ENCODE measurements at places on chromosomes 6 and 20. TPM values are rescaled to one million over a fixed set of nuclear protein-coding genes. Genes with fewer than 3 reads are reported as not detected.

GRCh38 chr6:128099571-128100197, 198.8 kb upstream of the THEMIS start:
- no peak for DNase-seq

DNA sequence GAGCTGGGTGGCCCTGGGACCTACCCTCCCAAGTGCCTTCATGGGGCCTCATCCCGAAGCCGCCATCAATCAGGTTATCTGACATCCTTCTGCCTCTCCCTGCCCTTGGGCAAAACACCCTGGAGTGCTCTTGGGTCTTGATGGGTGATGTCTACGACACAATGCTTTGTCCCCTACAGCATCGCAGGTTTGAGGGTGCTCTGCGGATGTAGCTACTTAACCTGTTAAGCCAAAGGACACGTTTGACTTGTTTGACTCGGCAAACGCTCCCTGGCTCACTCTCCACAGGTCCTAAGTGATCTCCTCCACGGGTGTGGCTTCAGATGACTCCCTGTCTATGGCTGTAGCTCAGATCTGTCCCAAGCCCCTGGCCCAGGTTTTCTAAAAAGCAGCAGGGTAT, 35.6 kb downstream of the TBC1D7 start:
- DNase-seq = no peak

- peak; percentile 44 for DNase-seq
Observed at GRCh38 chr20:23117738-23118137, 31.6 kb upstream of the CD93 start.

GRCh38 chr6:13419422-13420195, 67.8 kb downstream of the GFOD1 start:
- no peak for DNase-seq

DNA sequence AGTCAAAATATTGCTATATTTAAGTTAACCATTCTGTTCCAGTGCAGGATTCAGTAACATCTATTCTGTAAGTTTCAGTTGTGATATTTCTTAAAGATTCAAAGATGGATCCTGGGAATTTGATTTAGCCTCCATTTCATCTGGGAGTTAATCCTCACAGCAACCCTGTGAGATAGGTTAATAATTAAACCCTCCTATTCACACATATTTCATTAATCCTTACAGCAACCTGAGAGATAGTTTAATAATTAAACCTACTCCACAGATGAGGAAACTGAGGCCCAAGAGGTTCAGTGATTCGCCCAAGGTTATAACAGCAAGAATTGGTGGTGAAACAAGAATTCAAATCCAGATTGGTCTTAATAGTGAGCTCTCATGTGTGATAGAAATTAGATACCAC, 10.9 kb upstream of the ZBTB2 start:
- DNase-seq = no peak

GRCh38 chr6:149468179-149468578, 16.6 kb downstream of the ZC3H12D start:
- DNase-seq = no peak

- no peak for DNase-seq
Observed at GRCh38 chr6:134623401-134623800, 305.5 kb upstream of the SGK1 start.

DNA sequence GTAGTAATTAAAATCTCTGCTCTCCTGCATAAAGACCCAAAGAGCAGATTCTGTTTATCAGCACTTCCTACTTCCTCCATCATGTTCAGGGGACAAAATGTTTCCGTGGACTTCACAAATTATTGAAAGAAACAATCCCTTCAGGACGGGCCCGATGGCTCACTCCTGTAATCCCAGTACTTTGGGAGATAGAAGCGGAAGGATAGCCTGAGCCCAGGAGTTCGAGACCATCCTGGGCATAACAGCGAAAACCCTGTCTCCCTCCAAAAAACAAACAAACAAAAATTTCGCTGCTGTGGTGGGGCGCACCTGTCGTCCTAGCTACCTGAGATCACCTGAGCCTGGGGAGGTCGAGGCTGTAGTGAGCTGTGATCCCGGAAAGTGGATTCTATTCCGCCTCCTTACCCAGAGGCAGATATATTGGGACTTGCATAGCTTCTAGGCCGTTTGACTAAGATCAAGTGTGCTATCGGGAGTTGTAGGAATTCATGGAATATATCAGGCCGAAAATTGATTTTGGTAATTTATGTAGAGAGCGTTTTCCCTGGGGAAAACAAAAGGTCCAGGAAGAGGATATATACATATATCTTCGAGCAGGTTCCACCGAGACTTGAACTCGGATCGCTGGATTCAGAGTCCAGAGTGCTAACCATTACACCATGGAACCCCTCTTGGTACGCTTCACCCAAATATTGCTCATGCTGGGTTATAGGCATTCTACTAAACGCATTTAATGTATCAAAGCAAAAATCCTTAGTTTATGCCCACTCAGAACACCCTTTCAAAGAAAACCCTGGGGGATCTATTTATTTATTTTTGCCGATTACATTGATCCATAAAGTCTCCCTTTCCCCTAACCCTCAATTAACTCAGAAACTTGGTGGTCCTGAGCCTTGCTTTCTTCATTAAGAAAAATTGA, 74.5 kb upstream of the ZNF184 start:
- DNase-seq = no peak

DNA sequence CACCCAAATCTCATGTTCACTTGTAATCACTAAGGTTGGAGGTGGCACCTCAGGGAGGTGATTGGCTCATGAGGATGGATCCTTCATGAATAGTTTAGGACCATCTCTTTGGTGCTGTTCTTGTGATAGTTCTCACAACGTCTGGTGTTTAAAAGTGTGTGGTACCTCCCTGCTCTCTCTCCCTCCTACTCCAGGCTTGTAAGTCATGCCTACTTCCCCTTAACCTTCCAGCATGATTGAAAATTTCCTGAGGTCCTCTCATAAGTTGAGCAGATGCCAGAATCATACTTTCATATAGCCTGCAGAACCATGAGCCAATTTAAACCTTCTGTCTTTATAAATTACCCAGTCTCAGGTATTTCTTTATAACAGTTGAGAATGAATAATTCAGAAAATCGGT, 16.6 kb downstream of the HLA-A start:
- no peak for DNase-seq

GRCh38 chr6:159943968-159944598, 24.8 kb upstream of the IGF2R start:
- no peak for DNase-seq

COL10A1 gene
- not detected for total RNA-seq

SYCP2L gene
- total RNA-seq = 0.44 TPM

CST4 gene
- not detected for total RNA-seq

PPARD gene
- total RNA-seq = 31.4 TPM

MYLIP gene
- 33.3 TPM for total RNA-seq

SMLR1 gene
- total RNA-seq = not detected

ABCC10 gene
- total RNA-seq = 39.1 TPM

TSBP1 gene
- total RNA-seq = not detected
